ENCODE measurements at places on chromosomes 3 and 15.
A peak's percentile ranks its signal among the peaks of the same experiment; 100 is the strongest.

DNA sequence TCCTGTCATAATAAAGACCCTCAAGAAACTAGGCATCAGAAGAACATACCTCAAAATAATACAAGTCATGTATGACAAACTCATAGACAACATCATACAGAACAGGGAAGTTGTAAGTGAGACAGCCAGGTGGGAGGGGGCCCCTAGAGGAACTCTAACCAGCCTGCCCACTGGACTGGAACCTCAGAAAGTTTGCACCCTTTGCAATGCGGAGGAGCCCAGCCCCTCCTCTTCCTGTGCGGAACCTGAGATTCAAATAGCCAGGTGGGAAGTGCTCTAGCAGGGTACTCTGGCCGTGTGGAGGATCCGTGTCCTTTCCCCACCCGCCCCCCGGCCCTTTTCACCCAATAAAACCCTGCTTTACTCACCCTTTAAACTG is 387.0 kb upstream of the CBLB start:
- DNase-seq = peak; percentile 97

GRCh38 chr15:40790718-40791117 is 16.2 kb upstream of the ZFYVE19 start:
- no peak for DNase-seq

- DNase-seq = no peak
These were observed 495 bp downstream of the CDC25A start for GRCh38 chr3:48187579-48188265.

DNA sequence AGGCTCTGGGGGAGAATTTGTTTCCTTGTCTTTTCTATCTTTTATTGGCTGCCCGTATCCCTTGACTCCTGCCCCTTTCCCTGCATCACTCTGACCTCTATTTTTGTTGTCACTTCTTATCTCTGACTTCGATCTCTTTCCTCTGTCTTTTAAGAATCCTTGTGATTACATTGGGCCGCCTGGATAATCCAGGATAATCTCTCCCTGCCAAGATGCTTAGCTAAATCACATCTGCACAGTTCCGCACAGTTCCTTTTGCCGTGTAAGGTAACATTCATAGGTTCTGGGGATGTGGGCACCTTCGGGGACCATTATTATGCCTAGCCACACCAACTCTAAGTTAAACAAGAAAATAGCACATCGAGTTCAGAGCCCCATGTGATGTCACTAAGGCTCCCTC is 103.0 kb upstream of the DPPA4 start:
- DNase-seq = no peak

- DNase-seq = no peak
These were observed 105.6 kb downstream of the GTPBP8 start for GRCh38 chr3:113096188-113096892.

- no peak for DNase-seq
These were observed 9.3 kb downstream of the VIPR1 start for GRCh38 chr3:42511736-42512135.

DNA sequence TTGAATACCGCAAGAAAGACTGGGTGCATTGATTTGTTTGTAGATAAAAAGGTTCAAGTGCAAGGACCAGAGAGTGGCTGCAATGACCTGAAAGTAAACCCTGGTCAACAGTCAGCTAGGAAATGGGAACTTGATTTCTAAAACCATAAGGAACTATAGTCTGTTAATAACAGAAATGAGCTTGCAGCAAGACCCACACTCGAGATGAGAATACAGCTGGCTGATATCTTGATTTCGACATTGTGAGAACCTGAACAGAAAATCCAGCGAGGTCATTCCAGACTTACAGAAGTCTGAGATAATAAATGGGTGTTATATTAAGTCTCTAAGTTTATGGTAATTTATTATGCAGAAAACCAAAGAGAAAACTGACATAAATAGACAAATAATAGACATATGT is 177.3 kb downstream of the NFKBIZ start:
- no peak for DNase-seq

DNA sequence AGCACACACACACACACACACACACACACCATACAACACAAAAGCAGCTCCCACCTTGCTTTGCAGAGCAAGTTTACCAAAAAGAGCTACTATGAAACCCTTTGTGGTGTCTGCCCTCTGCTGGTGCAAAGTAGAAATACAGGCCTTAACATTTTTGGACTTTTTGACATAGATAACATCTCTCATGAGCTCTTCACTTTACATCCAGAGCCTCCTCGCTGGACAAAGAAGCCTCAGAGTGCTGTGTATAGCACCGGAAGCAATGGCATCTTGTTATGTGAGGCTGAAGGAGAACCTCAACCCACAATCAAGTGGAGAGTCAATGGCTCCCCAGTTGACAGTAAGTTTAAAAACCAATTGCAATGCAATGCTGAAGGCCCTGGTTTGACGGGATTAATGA is 157.9 kb downstream of the CHL1 start:
- DNase-seq = peak; percentile 39

DNA sequence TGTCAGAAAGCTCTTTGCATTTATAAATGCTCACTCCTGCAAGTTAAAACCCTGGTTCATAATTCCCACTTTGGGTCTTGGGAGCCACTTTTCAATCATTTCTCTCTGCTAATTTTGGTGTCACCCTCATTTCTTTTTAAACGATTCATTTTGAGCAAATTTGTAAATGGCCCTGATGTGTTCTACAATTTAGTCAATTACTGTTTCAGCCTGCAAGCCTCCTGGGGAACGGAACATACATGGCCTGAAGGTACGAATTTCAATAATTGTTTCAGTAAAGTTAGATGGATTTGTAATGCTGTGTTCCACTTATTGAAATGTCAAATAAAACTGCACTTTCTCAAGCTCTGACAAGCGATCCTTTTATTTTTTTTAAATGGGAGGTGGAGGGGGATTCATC is 43.2 kb downstream of the MAP2K5 start:
- DNase-seq = no peak

- no peak for DNase-seq
These were observed 34.2 kb downstream of the ZNF654 start for GRCh38 chr3:88093266-88093665.

DNA sequence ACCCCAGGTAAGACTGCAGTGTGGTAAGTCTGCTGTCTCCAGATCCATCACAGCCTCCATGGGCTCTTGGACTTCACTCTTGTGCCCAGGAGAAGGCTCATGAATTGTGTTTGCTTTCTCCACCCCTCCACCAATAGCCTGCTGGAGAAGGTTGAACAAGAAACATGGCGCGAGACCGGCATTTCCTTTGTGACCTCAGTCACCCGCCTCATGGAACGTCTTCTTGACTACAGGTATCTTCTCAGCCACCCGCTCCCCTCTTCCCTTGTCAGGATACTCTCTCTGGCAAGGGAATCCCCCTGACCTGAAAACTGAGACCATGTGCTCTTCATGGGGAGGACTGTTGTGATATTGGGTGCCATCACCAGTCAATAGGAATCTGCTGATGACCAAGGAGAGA is 52.1 kb upstream of the MANF start:
- DNase-seq = no peak

DNA sequence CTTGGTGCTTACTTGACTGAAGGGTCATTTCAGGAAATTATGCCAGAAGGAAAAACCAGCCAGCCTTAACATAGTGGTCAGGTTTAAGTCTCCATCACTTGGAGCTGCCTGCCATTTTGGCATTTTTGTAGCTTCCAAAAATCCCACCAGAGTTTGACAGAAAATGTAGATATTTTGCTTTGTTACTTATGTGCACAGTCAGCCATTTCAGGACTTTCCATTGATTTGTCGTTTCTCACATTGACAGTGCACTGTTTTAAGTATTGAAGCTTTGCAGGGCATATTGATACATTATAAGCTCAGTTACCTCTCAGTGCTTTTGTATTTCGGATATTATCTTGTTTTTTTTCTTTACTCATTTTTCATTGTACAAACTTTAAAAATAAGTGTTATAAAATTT is 89.0 kb upstream of the ANKRD34C start:
- no peak for DNase-seq

DNA sequence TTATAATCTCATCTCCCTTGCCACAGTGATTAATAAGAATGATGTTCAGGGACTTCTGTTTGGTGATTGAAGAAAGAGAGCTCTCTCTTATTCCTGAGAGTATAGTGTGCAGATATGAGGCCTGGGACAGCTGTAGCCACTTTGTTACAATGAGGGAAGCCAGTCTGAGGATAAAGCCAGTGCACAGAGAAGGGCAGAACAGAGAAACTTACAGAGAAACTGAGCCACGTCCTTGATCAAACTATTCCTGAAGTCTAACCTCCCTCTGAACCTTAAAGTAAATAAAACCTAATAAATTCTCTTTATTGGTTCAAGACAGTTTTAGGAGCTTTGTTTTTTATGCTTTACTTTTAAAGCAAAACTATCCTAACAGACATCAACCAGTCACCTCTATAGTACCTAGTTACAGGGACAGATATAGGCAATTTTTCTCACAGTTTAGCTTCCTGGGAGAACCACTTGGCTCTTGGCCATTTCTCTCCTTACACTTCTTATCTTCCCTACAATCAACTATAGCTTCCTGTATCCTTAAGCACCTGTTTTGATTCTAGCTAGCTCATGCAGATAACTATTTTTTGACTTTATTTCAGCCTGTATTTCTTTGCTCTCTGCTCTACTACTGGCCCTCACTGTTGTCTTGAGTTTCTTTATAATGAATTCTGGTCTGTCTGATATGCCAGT is 284.4 kb downstream of the SHQ1 start:
- DNase-seq = no peak

DNA sequence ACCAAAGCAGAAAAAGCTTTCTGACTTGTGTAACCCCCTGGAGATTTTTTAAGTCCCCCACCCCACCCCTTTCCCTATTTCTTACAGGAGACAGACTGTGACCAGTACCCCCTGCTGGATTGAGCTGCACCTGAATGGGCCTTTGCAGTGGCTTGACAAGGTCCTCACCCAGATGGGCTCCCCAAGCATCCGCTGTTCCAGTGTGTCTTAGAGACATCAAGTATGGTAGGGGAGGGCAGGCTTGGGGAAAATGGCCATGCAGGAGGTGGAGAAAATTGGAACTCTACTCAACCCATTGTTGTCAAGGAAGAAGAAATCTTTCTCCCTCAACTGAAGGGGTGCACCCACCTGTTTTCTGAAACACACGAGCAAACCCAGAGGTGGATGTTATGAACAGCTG is 64.1 kb downstream of the AAGAB start:
- no peak for DNase-seq

- DNase-seq = no peak
These were observed 378.9 kb upstream of the ALCAM start for GRCh38 chr3:104987859-104988258.

Measured in GM12864 (cell line).